ENCODE measurements at places on chromosomes 3 and 15.

GRCh38 chr15:65824031-65824743 lies 32.1 kb upstream of the DENND4A start:
- DNase-seq, result peak; percentile 59

- DNase-seq, result no peak
These were observed 13.2 kb upstream of the BCL6 start for GRCh38 chr3:187758318-187758955.

GRCh38 chr3:5041315-5041714 lies 62.1 kb downstream of the BHLHE40 start:
- DNase-seq, result no peak

DNA sequence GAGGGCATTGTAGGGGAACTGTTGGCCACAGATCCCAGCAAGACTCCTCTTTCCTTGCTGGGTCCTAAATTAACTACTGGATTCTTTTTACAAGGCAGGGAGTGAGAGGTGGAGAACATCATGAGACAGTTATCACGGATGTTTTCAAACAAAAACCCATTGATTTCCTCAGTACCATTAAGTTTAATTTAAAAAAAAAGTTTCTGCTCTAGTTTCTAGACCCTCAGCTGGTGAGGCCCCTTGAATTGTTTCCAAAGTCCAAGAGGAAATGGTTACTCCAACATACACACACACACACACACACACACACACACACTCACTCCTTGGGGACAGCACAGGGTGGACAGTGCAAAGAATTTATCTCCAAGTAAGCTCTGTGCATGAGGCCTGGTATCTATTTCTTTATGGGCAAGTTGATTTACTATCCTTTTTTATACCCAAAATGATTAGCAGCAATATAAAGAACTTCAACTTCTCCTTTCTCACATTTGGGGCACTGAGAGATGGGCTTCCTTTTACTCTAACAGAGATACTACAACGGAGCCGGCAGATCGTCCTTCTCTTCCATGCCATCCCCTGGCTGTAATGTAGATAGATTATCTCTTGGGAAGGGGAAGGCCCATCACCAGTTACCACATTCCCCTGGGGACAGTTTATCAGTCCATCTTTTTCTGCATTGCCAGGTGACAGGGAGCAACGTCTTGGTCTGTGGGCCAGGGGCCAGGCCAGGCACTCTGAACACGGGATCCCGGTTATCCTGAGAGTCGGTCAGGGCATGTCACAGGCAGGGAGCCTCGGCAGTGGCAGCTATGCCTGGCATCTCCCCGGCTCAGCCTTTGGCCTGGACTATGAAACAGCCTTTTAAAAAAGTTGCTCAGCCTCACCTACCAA lies 54.7 kb downstream of the CORO2B start:
- no peak for DNase-seq

DNA sequence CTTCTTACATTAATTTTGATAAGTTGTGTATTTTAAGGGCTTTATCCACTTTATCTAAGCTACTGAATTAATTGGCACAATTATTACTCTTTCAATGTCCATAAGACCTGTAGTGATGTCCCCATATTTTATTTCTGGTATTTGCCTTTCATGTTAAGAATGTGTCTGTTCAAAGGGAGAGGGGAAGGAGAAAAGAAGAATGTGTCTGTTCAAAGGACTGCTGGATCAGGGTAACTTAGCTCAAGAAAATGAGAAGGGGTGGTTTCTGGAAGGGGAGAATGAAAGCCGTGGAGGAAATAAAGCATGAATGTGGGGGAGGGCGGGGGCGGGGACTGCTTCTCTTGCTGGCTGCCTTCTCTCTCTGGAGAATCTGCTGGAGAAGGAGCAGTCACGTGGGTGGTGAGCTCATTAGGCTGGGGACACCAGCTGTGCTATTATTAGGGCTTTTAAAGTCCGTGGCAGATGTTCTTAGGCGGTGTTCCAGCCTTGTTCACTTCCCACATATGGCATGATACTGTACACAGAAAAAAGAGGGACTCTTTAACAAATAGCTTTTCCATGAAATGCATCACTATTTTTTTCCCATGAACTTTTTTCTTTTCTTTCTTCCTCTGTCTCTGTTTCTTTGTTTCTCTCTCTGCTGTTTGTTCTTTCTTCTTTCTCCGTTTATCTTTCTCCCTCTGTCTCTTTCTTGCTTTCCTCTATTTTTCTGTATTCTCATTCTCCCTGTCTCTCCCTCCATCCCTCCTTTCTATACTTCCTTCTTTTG lies 63.7 kb upstream of the ULK4 start:
- peak; percentile 81 for DNase-seq

DNA sequence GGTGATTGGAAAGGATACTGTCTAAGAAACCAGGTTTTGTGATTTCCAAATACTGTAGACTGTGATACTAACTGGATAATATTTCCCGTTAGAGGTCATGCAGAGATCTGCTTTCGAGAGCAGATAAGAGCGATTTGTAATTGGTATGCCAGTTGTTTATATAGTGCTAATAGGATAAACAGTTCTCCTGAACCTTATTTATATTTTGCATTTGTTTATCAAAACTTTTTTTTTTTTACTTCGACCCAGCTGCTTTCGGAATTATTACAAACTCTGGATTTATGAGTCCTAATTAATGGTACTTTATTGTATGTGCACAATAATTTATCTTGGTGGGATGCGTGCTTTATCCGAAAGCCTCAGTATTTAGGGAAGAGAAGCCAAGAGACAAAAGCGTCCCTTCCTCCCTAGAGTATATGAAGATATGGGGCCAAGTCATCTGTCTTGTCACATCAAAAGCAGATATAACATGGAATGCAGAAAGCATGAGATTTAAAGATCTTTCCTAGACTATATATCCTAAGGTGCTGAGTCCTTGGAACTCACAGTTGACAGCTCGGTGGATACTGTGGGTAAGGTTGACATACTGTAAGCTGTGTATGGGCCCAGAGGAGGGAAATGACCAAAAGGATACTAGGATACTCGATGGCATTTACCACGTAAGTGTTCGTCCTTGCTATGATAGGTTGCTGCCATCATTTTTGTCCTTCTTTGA lies 62.2 kb downstream of the SMAD6 start:
- no peak for DNase-seq

DNA sequence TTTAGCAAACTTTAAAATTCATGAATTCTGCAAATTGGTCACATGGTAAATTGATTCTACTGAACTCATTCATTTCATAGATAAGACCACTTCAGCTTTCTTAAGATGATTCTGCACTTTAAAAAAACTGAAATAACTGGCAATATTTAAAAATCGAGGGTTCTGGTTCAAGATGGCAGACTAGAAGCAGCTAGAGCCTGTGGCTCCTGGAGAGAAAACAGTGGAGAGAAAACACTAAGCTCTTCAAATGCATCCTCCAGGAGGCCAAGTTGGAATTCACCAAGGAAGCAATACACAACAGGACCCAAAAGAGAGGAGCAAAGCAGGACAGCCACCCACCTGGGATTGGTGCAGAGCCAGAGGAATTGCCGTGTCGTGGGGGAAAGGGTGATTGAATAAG lies 132.1 kb downstream of the SPATA16 start:
- no peak for DNase-seq

DNA sequence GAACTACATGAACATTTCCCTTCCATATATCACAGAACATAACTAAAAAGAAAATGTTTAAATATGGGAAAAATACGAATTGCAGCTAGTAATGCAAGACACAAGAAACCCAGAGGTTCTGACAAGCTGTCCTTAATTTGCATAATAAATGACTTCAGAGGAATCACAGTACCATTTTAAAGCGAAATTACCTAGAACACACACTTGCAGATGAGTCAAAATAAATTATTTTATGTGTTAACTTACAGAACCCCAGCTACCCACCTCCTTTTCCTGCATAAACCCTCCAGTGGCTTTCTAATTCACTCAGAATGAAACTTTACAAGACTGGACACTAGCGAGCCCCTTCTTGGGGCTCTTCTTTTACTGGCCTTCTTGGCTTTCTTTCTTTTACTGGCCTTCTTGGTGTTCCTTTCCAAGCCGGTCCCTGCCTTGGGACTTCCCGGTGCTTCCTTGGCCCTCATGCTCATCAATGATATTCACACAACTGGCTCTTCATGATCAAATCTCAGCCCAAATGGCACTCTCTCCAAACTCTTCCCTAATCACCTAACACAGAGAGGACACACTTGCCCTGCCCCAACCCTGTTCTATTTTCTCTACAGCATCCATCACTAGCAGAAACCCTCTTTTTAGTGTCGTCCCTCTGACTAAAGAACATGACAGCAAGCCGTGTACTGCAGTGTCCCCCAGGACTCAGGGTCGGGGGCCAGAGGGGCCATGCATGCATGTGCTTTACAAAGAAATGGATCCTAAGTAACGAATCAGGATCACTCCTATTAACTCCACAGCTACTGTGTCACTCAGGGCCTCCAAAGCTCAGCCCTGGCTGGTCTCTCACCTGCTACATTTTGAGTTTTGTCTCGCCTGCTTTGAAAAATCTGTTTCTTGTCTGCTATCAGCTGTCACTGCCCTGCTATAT lies 4.8 kb downstream of the CHSY1 start:
- DNase-seq, result no peak

DNA sequence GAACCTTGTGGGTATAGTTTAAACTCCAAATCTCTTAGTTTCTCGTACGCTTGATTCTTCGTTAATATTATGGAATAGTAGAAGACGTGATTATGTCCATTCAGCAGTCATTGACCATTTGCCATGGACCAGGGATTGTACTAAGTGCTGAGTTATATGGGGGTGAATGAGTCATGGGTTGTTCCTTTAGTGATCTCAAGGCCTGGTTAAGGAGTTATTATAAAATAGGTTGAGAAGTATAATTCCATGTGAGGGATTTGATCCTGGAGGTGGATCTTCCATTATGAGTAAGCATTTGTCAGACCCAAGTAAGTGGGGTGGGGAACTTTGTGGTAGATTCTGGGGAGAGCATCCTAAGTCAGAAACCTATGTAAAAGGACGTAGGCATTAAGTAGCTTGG lies 15.4 kb downstream of the NR2C2 start:
- DNase-seq, result peak; percentile 52

DNA sequence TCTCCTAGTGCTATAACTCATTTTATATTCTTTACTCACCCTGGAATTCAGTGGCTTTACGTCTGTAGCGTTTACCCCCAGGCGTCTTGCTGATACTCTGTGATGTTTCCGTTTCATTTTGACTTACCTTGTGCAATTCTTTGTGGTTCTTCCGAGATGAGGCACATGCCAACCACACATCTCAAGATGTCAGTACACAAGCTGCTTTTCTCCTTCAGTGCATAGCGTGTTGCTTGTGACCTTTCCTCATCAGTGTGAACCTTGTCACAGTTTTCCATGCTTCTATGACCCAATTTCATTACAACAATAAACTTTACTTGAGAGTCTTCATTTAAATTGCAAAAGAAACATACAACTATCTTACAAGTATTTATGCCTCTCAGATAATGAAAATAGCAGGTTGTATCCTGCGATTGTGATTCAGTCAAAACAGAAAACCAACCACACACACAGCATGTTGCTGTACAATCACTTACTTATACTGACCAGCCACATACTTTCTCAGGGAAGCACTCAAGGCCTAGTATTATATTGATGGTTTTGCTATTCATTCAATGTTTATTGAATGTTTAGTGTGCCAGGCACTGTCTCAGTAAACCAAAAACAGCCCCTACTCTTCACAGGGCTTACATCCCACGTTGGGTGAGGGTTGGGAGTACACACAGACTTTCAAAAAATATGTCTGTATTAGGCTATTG lies 4.6 kb upstream of the TBL1XR1 start:
- peak; percentile 90 for DNase-seq

- DNase-seq, result no peak
These were observed 401.7 kb downstream of the NLGN1 start for GRCh38 chr3:173799060-173799816.

DNA sequence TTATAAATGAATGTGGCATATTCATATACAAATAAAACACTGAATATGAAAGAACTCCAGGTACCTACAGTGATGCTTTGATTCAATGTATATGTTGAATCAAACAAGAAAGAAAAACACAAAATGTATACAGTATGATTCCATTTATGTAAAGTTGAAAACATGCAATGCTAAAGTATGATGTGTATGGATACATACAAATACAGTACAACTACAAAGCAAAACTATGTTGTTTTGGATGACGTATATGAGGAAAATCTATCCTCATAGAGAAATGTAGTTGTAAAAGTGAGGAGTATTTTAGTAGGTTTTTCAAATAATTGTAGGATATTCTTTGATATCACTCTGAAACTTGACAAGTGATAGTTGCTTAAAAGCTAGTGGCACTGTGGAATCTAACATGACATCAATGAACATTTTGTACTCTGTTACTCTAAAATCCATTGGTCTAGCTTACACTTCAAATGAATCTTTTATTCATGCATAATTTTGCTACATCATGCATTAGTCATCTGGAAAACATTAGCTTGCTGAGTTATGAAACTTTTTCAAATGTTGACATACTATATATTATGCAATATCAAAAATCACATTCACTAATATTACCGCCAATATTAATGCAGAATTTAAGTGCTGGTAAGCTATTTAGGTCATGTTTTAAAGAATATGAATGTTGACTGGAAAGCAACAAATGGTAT lies 278.1 kb upstream of the CHRNA7 start:
- DNase-seq, result peak; percentile 6

DNA sequence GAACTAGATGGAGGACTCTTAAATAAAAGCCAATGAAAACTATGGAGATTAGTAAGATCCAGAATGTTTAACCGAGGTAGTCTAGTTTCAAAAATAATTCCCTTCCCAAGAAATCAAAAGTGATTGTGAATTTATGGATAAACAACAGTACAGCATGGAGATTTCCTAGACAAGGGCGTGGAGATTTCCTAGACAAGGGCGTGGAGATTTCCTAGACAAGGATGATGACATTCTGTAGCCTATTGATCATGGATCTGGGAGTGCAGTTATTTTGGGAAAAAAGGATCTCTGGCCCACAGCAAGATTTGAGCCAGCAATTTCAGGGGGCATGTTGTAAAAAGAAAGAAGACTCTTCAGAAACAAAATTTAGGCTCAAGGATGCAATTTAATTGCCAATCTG lies 175.3 kb downstream of the RAP2B start:
- DNase-seq, result no peak

GRCh38 chr3:195131176-195131575 lies 139.8 kb downstream of the XXYLT1 start:
- DNase-seq, result peak; percentile 93

- DNase-seq, result no peak
These were observed 3.3 kb upstream of the HERC1 start for GRCh38 chr15:63837032-63837431.

- no peak for DNase-seq
These were observed 25.7 kb upstream of the GALNT15 start for GRCh38 chr3:16148783-16149182.

- peak; percentile 7 for DNase-seq
These were observed 39.0 kb downstream of the U2SURP start for GRCh38 chr3:143040261-143040879.

- DNase-seq, result no peak
These were observed 168.3 kb upstream of the LPP start for GRCh38 chr3:187985647-187986046.
